ENCODE measurements at places on chromosomes 5 and 9.

GRCh38 chr9:135809166-135809565 lies 98.2 kb downstream of the CAMSAP1 start:
- DNase-seq, result peak; percentile 77

DNA sequence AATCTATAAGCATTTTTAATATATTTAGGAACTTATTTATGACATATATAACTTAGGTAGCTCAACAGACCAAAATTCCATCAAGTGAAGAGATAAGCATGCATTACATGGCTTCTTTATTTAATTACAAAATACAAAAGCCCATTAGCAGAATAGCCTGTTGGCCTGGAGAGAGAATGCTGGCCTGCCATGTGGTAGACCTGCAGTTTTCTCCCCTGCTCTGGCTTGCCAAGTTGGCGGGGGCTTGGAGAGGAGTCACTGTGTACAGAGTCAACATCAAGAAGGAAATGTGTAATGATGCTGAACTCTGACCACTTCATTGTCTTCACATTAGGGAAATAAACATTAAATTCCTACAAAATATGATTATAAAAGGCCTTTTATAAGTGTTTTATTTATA lies 69.8 kb upstream of the CNTLN start:
- peak; percentile 48 for DNase-seq

DNA sequence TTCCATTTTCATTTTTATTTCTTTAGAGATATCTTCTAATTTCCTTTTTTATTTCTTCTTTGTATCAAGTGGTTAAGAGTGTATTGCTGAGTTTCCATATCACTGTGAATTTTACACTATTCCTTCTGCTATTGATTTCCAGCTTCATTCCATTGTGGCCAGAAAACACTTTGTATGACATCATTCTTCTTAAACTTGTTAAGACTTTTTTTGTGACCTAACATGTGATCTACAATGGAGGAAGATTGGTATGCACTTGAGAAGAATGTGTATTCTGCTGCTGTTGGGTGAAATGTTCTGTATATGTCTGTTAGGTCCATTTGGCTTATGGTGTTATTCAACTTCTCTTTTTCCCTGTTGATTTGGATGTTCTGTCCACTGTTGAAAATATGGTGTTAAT lies 274.2 kb upstream of the PUM3 start:
- no peak for DNase-seq

DNA sequence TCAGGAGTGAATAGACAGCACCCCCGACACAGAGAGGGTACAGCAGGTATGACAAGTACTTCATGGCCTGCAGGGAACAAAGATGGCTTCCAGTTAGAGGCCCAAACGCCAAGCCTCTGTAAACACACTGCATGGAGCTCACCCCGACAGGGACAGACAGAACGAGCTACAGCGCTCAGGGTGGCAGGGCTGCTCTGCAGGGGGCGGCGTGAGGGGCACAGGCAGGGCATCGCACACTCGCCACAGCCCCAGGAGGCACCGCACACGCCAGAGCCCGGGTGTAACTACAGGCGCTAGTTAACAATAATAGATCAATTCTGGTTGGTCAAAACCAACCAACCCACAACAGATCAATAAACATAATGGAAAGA lies 21.1 kb downstream of the CLPTM1L start:
- DNase-seq, result no peak

DNA sequence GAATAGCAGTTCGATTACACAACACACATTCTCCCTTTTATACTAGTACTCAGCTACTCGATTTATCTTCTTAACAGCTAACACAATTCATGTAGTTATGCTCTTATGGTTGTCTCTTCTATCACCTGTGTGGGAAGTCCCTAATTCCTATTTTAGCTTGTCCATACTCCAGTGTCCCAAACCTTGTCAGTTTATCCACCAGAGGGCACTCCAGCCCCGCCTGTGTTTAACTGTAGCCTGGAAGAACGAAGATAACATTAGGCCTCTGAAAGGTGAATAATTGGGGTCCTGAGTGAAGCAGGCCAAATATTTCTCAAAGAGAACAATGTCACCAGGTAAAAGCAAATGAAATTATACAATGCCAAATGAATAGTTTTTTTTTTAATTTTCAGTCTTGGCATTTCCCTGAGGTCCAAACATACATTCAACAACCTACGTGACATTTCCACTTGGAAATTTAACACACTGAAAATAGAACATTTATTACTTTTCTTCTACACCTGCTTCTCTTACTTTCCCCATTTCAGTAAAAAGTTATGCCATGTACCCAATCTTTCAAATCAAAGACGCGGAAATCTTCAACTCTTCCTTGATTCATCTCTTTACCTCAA lies 560.7 kb downstream of the HTR1A start:
- peak; percentile 55 for DNase-seq

DNA sequence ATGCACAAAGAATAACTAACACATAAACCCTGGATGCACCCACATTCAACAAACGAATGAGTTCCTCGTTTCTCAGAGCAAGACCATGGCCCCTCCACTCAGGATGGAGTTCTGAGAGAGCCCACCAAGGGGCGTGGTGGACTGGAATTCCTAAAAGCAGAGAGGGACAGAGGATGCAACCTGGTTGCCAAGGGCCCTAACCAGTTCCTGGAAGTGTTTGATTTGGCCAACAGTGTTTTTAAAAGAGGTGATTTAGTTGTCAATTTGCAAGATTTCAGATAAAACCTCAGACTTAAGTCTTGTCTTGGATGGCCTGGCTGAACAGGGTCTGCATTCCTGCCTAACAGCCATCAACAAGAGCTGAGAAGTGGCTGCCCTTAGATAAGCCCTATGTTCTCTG lies 34.4 kb downstream of the GLRA1 start:
- no peak for DNase-seq

DNA sequence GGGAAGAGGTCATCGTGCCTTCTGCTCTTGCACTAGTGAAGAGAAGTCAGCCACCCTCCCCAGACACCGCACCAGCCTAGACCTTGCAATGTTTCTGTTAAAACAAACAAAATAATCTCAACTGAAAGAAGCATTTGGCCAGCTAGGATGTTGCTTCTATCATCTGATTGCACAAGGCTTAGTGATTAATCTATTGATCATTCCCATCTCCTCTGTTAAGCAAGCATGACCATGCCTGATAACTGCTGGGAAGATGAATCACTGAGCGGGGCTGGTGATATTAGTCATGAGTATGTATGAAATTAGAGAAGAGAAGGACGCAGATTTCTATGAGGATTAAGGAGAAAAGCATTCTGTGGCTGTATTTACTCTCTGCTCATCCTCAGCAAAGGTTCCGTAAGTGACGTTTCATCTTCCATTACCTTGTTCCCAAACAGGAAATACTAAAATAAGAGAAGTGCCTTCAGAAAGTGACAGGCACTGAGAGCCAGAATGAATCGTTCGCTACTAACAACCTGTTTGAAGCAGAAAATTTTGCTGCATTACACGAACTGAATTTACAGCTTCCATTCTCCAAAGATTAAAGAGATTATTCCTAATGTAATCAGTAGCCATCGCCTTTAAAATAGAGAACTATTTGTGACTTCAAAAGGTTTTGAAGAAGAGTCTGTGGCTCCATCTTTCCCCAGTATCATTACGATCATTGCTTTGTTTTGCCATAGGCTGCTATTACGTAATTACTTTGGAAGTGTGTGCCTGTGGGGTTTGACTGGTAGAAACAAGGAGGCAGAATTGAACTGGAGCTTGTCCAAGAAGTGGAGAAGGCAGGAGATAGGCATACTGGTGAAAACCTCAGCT lies 219.1 kb downstream of the MED10 start:
- DNase-seq, result peak; percentile 20

DNA sequence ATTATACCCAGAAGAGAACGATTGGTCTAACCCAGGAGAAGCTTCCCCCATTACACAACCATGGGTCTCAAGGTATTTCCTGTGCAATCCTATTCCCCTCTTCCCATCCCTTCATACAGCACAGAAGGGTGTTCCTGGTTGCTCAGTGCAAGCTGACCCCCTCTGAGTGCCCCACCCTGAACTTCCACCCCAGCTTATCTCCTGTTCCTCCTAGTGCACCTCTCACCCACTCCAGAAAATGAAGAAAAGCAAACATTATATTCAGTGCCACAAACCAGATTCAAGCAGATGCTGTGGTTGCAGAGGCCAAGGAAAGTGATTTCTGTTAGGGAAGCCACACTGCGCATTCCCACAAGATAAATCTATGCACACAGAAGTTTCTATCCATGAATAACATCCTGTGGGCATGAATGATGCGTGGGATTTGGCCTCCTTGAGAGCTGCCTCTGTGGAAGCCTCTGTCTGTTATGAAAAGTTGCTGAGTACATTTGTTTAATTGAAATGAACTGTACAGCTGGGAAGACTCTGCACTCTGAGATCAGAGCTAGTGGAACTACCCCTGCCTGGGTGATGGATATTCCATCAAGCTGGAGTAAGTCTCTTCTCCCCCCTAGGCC lies 2.2 kb upstream of the OR2S2 start:
- DNase-seq, result peak; percentile 75

- no peak for DNase-seq
Measured at GRCh38 chr9:72006501-72006900, 53.9 kb downstream of the C9orf57 start.

GRCh38 chr5:151134228-151134627 lies 23.4 kb downstream of the ANXA6 start:
- no peak for DNase-seq
